Suppressor macrophage treated with lipopolysaccharide for 1 hour (primary cell): ENCODE measurements at places on chromosomes 13 and 19.

GRCh38 chr19:54154603-54155345 lies 4.7 kb downstream of the LENG1 start:
- no peak for DNase-seq

DNA sequence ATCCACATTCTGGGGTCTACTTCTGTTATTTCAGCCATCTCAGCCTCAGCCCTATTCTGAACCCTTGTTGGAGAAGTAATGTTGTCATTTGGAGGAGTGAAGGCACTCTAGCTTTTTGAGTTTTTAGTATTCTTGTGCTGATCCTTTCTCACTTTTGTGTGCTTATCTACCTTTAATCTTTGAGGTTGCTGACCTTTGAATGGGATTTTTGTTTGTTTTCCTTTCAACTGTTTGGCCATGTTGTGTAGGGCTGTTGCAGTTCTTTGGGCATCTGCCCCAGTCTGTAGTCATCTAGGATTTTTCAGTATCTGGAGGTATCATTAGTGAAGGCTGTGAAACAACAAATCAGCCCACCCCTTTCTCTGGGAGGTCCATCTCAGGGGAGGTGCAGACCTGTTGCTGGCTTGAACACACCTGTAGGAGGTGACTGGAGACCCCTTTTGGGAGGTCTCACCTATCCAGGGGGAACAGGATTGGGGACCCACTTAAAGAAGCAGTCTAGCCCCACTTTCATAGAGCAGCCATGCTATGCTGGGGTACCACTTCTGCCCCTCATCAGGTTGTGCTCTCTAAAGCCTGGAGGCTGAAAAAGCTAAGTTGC lies 1391.4 kb downstream of the UQCRFS1 start:
- no peak for DNase-seq

DNA sequence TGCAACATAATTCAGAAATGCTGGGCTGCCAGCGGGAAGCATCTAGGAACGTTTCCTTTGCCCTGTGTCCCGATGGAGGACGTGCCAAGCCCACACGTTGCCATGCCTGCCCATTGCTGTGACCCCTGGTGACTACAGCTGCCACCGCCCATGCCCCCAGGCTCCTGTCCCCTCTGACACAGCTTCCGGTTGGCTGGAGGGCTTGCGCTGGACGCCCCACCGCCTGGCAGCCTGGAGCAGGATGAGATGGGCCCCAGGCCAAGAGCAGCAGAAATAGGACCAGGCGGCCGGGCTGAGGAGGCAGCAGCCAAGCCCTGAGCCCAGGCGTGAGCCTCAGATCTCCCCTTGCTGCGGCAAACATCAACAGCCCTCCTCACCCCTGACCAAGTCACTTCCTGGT lies 125.9 kb downstream of the COL4A2 start:
- no peak for DNase-seq

GRCh38 chr19:51749979-51750378 lies 1.7 kb downstream of the FPR1 start:
- no peak for DNase-seq

GRCh38 chr19:15640904-15641597 lies 354 bp downstream of the CYP4F3 start:
- DNase-seq = peak; percentile 10

GRCh38 chr19:53909471-53910169 lies 542 bp downstream of the CACNG7 start:
- no peak for DNase-seq

DNA sequence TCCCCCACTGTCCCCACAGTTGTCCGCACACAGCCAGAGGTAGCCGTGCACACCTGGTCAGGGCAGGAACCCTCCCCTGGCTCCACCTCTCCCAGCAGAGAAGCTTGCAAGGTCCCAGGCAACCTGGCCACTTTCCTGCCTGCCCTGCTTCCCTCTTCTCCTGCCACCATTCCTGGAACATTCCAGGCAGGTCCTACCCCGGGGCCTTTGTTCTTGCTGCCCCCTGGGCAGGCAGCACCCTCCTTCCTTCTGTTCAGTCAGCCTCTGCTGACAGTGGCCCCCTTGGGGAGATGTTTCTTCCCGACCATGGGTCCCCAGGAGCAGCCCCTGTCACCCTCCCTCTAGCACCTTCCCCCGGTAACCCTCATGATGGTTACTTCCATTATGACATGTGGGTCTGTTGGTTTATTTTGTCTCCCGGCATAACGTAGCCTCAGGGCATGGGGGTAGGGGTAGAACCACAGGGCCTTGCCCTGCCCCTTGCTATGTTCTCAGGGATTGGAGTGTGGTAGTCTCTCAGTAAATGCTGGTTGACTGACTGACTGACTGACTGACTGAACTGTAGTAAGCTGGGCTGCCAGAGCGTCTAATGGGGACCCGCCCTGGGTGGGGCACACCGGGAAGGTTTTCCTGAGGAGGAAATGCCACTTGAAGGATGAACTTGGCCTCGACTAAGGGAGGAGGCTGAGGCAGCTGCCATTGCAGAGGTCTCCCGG lies 10.8 kb downstream of the PAK4 start:
- DNase-seq = no peak

GRCh38 chr19:32238076-32238475 lies 107.3 kb upstream of the ZNF507 start:
- DNase-seq = peak; percentile 19

- no peak for DNase-seq
Measured at GRCh38 chr13:112366907-112367646, 9.1 kb upstream of the SPACA7 start.

DNA sequence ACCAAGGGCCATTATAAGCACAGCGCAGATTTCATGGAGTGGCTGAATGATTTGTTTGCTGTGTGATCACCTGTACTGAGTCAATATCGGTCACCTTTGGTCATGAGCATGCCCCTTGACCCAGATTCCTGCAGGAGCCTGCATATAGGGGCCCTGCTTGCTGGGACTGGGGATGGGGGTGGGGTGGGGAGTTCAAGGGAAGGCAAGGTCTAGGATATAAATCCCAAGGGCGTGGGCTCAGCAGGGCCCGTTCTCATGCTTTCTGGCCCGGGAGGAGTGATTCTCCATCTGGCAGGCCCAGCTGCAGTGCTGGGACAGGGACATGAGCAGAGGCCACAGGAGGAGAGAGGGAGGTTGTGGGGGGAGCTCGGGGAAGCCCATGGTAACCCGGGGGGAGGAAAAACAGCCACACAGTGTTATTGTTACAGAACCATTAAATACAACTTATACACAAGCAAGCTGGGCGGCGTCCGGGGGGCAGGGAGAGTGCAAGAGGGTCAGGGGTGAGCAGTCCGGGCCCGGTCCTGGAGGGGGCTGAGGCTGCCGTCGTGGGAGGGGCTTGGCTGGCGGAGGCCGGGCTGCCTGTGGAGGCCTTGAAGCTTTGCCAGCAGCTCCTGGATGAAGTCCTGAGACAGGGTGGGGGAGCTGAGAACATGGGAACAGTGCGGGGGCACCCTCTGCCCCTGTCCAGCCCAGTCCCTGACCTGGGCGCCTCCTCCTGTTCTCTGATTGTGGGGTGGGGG lies 5.2 kb downstream of the PPP1R14A start:
- no peak for DNase-seq

- DNase-seq = no peak
Measured at GRCh38 chr13:51237887-51238286, 15.7 kb downstream of the FAM124A start.

GRCh38 chr19:45643024-45643926 lies 4.1 kb upstream of the EML2 start:
- DNase-seq = peak; percentile 91

- no peak for DNase-seq
Measured at GRCh38 chr19:5665781-5666513, 14.4 kb downstream of the MICOS13 start.

- DNase-seq = no peak
Measured at GRCh38 chr19:51123802-51124201, 904 bp upstream of the SIGLEC9 start.

DNA sequence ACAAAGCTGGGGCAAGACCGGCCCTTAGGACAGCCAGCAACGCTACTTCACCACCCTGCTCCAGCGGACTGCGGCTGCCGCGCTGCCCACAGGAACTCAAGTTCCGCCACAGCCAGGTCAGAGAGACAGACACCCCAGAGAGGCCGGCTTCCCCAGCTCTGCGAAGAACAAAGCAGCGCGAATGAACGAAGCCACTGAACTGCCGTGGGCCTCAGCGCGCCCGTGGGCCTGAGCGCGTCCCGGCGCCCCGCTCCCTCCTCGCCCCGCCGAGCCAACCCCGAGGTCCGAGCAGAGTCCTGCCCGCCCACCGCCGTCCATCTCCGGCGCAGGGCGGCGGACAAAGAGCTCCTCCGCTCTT lies 158.4 kb downstream of the RNF17 start:
- peak; percentile 48 for DNase-seq

GRCh38 chr19:35992907-35993765 lies 1.9 kb upstream of the SDHAF1 start:
- peak; percentile 56 for DNase-seq

DNA sequence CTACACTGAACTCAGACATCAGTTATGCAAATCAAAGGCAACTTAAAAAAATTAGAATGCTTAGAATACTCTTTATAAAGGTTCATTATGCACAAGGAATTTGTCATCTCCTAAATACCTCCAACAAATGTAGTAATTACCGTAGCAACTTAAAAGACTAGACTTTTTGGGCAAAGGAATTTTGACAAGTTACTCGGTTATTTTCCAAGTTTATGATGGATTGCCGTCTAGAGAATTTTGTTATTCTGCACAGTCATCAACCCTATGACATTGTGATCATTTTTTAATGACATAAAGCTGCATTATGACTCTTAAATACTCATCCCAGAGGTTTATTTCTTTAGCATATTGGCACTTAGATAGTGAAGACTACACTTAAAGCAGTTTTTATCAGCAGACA lies 71.9 kb downstream of the TRPC4 start:
- no peak for DNase-seq

GRCh38 chr13:62837895-62838294 lies 1422.2 kb upstream of the PCDH20 start:
- DNase-seq = no peak

DNA sequence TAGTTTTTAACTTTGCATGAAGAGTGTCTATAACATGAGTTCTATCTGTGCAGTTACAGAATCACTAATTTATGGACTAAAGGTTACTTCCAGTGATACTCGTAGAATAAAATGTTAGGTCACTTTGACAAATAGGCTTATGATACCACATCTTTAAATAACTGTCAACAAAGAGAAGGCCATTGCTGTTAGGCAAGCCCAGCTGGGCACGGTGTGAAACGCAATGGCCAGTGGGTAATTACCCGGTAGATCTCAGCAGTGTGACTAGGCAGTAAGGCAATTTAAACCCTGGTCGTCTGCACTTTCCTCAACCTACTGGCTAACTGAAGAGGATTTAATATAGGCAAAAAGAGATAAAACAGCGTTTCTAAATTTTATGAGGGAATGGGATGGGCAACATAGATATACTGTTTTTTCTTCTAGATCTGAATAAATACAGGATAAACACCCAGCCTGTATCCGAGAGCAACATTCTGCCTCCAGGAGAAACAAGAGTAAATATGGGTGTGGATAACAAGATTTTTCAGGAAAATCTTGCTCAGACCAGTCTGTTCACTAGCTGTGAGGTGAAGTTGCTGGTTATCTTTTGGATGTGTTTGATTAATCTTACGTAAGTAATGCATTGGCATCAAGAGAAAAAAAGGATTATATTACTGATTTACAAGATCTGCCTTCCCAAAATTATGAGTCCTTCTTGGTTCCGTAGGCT lies 631.3 kb downstream of the EFNB2 start:
- DNase-seq = no peak

DNA sequence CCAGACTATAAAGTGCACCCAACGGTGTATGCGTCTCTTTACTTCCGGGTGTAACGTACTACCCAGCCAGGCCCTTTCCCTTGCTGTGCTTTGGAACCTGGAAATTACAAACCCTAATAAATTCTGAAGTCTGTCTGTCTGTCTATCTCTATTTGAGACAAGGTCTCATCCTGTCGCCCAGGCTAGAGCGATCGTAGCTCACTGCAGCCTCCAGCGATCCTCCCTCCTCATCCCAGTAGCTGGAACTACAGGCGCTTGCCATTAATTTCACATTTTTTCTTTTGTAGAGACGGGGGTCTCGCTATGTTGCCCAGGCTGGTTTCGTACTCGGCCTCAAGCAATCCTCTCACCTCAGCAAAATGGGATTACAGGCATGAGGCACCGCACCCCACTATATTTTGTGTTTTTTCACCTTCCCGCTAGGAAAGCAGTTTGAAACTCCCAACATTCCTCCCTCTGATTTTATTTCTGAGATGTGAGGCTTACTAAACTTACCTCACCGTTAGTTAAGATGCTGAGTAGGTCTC lies 469 bp upstream of the RNF6 start:
- no peak for DNase-seq

- DNase-seq = no peak
Measured at GRCh38 chr13:90866006-90866405, 481.5 kb upstream of the MIR17HG start.

DNA sequence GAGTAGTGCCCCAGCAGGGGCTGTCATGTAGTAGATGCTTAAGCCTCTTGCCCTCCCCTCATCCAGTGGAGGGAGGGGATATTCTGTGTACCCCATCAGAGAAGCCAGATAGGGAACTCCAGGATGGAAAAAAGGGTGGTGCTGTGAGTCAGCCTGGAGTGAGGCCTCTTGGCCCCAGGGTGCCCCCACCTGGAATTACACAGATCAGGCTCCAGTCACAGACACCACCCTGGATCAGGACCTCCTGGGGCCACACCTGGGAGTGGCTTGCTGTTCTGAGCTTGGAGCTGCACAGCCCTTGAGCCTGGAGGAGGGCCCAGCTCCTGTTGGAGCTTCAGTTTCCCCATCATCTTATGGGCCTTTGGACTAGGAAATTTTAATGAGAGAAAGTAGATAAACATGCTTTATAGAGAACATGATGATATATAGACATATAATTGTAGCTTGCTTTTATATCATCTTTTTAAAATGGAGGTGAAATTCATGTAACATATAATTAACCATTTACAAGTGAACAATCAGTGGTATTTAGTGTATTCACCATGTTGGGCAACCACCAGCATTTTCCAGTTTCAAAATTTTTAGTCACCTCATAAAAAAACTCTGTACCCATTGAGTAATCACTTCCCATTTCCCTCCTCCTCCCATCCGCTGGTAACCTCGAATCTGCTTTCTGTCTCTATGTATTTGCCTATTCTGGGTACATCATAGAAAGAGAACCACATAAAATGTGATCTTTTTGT lies 24.6 kb downstream of the CYP4F22 start:
- DNase-seq = peak; percentile 90

GRCh38 chr13:29925457-29926097 lies 75.2 kb upstream of the UBL3 start:
- DNase-seq = peak; percentile 65

DNA sequence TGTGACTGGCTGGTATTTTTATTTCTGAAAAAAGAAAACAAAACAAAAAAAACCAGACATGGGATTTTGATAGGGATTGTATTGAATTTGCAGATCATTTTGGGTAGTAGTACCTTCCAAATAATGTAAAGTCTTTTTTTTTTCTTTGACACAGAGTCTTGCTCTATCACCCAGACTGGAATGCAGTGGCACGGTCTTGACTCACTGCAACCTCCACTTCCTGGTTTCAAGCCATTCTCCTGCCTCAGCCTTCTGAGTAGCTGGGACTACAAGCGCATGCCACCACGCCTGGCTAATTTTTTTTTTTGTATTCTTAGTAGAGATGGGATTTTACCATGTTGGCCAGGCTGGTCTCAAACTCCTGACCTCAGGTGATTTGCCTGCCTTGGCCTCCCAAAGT lies 4.2 kb downstream of the ZNF101 start:
- DNase-seq = no peak

GRCh38 chr13:97582170-97582569 lies 148.2 kb downstream of the RAP2A start:
- DNase-seq = peak; percentile 43
